ENCODE measurements at places on chromosomes 12 and 14.

DNA sequence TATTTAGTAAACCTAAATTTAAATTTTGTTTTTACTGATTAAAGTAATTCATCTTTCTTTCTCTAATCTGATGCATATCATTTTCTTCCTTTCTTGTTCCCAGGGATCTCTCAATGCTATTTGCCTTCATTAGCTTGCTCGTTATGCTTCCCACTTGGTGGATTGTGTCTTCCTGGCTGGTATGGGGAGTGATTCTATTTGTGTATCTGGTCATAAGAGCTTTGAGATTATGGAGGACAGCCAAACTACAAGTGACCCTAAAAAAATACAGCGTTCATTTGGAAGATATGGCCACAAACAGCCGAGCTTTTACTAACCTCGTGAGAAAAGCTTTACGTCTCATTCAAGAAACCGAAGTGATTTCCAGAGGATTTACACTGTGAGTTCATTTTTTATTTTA lies 48.6 kb downstream of the VEZT start:
- DNase-seq: no peak

DNA sequence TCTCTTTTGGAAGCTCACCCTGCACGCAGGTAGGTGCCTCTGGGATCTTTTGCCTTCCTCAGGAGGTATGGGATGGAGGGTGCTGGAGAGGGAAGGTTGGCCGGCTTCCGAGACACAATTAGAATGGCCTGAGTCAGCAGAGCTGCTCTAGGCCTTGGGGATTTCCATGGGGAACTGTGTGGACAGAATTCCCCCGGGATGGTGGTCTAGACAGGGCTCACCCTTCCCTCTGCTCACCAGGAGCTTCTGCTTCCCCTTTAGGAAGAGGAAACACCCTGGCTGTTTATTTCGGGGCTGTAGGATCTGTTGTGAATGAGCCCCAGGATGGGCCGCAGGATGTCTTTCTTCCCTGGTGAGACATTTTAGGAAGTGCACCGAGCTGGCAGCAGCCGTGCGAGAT lies 43.7 kb upstream of the TMED10 start:
- no peak for DNase-seq

- DNase-seq: no peak
Observed at GRCh38 chr12:123266679-123267277, 4.9 kb downstream of the CDK2AP1 start.

- DNase-seq: no peak
Observed at GRCh38 chr12:5870183-5870582, 74.9 kb downstream of the ANO2 start.

DNA sequence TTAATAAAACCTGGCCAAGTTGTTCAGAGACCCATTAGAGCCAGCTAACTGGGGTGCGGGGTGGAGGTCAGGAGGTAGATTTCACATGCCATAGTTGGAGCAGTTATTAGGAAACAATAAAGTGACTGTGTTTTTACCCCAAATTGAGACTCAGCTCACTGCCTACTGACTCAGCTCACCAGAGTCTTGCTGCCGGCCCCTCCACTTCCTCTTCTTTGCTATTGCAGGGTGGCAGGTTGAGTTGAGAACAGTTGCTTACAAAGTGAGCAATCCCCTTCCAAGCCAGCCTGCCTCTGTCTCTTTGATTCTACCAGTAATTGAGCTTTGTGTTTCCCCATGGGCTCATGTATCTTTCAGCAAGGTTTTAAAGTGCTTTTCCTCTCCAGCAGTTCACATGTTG lies 12.9 kb downstream of the ST8SIA1 start:
- DNase-seq: no peak

DNA sequence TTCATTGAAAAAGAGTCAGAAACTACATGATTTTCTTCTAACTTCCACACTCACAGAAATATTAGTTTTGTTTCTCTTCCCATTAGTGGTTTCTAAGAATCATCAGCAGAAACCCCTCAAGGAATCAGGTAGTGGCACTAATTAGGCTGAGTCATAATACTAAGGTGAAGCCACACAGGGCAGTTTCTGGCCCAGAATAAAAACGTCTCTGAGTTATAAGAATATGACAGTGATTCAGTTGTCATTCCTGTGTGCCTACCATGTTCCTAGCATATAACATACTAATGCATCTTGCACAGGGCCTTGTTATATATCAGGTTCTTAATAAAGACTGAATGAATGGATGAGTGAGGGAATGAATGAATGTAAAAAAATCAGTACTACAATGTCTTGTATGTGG lies 206.0 kb upstream of the PLEKHG7 start:
- DNase-seq: peak; percentile 69

GRCh38 chr12:496736-497135 lies 37.0 kb downstream of the B4GALNT3 start:
- DNase-seq: no peak

DNA sequence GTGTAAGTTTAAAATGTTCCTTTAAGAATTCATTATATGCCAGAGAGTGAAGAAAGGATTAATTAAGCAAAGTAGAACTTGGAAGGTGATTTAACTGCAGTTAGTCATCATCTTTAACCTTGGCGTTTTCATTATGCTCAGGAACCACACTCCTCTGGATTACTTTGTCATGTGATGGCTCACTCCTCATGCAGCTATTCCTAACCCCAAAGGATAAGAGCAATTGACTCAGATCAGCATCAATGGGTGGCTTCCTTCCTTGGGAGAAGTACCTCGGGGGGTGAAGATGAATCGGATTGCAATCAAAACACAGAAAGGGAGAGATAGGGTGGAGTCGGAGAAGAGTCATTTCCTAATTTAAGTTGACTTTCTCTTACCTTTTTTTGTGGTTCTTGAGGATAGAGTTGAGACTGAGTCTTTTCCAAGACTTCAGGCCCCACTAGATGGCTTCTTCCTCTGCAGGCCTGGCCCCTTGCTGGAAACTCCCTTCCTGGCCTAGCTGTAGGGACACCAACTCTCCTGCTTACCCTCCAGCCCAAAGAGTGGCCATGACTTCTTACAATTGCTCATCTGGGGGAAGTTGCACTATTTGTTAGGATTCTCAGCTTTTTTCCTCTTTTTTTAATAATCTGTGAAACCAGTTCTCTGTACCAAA lies 238.6 kb upstream of the DDHD1 start:
- DNase-seq: no peak

GRCh38 chr14:68658943-68659931 lies 133.6 kb downstream of the ZFP36L1 start:
- no peak for DNase-seq

DNA sequence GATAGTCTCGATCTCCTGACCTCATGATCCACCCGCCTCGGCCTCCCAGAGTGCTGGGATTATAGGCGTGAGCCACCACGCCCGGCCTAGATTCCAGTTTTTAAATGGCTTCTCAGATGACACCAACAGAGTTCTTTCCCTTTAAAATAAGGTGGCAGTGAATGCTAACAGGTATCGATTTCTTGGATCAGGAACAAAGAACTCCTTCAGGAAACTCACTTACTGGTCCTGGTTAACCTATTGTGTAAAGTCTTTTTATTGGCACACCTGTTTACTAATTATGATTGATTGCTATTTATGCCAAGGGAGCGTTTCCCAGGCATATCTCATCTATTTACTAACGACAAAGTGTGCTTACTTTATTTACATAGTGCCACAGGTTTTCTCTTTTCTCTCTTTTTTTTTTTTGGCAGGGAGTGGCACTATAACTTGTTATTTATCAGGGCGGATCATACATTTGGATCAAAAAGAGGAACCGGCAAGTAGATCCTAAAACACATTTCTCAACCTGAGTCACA lies 89.7 kb downstream of the GLT1D1 start:
- no peak for DNase-seq

GRCh38 chr12:118645219-118645618 lies 268.9 kb downstream of the SUDS3 start:
- DNase-seq: no peak

DNA sequence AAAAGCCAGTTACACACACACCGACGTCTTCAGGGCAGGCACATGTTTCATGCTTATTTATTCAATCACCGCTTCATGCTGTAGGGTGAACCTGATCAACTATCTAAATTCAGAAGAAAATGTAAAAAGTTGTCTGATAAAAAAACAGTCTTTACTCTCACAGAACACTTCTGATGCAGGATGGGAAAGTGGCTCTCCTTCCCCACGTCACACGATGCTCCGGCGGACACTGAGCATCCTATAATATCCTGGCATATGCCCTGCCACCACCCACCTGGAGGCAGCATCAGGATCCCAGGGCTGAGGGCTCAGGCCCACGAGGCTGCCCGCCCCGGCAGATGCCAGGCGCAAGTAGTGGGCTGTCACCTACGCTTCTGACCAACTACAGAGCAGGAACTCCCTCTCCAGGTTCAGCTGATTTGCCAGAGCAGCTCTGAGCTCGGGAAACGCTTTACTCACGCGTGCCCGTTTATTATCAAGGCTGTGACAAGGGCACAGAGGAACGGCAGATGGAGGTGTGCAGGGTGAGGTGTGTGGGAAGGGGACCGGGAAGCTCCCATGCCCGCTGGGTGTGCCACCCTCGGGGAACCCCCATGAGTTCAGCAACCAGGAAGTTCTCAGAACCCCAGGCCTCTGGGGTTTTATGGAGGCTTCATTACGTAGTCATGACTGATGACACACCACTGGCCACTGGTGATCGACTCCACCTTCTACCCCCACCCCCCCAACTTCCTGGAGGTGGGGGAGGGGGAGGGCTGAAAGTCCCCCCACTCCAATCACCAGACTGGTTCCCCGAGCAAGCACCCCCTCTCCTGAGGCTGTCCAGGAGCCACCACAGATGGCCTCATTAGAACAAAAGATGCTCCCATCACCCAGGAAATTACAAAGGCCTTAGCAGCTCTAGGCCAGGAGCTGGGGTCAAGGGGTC lies 32.1 kb downstream of the SLC15A4 start:
- no peak for DNase-seq

- no peak for DNase-seq
Observed at GRCh38 chr14:79749065-79749464, 462.2 kb downstream of the DIO2 start.

DNA sequence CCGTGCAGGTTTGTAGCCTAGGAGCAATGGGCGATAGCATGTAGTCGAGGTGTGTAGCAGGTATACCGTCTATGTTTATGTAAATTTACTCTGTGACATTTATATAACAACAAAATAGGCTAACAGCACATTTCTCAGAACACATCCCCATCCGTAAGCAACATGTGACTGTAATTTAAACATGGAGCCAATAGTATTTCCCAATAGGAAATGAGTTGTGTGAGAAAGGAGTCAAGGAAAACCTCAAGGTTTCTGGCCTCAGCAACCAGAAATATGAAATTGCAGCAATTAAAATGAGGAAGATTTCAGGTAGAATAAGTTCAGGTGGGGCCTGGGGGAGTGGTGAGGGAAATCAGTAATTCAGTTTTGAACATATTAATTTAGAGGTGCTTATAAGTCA lies 136.0 kb downstream of the MSRB3 start:
- DNase-seq: no peak

GRCh38 chr12:65857840-65858239 lies 33.6 kb downstream of the HMGA2 start:
- no peak for DNase-seq

DNA sequence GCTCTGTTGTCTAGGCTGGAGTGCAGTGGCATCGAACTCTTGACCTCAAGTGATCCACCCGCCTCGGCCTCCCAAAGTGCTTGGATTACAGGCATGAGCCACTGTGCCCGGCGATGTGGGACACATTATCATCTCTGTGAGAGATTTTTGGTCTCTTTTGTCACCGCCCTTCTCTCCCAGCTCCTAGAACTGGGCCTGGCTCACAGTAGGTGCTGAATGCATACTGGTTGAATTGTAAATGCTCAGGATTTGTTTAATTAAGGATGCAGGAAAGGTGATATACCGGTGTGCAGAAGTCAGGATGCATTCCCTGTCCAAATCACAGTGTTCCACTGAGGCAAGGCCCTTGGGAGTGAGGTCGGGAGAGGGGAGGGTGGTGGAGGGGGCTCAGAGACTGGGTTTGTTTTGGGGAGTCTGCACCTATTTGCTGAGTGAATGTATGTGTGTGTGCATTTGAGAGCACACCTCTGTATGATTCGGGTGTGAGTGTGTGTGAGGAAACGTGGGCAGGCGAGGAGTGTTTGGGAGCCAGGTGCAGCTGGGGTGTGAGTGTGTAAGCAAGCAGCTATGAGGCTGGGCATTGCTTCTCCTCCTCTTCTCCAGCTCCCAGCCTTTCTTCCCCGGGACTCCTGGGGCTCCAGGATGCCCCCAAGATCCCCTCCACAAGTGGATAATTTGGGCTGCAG lies 1.0 kb upstream of the KRT18 start:
- DNase-seq: no peak

GRCh38 chr12:69719336-69720316 lies 19.0 kb upstream of the RAB3IP start:
- DNase-seq: no peak

DNA sequence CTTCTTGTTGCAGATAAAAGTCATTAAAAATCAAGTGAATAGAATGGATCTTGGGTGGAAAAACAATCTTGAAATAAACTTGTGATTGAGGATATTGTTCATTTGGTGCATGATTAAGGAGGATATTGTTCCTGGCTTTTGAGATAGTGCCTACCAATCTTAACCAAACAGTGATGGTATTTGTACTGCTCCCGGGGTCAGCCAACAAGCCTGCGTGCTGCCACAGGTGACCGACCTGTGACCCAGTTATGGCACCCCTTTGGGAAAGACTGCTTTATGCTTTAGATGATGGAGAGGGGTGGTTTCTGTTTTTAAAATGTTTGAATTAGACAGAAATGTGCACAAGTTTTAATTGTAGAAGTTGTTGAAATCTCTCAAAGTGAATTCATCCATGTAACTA lies 41.6 kb downstream of the SUDS3 start:
- no peak for DNase-seq

DNA sequence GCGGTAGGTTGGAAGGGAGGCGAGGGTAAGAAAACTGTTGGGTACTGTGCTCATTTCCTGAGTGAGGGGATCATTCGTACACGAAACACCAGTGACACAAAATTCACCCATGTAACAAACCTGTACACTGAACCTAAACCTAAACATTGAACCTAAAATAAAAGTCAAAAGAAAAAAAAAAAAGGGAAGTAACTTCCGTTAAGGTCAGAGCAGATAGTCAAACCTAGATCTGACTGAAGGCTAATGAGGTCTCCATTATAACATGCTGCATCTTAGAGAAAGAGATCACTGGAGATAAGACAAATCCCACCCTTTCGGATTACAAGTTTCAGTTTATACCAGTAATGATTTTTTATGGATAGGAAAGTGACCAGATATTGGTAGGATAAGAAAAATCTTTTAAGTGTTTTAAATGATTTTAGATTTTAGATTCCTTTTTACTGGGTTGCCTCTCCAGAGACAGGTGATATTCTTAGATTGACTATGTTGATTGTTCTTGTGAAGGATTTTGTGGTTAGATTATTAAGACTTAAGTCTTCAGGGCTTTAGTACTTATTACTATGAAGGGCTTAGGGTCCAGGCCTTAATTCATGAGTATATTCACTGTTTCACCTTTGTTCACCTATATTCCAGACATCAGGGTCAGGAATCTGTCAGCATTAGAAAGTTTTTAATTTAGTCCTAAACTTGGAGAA lies 11.2 kb upstream of the NCKAP1L start:
- DNase-seq: no peak

- DNase-seq: no peak
Observed at GRCh38 chr14:102013669-102014200, 49.4 kb downstream of the DYNC1H1 start.

DNA sequence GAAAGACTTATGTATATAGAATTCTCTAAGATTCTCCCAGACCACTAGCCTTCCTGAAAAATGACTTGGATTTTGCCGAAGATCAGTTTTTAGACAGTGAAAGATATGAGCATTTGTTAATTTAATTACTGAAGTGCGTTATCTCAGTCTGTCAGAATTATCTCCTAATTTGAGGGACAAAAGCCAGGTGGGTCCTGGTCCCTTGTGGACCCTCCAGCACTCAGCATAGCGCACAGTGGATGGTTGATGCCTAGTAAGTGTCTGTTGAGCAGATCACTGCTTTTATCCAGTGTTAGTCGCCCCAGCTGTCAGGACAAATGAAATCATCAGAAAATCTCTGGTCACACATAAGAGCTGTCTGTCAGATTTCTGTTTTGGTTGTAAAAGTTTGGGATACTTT lies 80.4 kb downstream of the EML1 start:
- no peak for DNase-seq

Data from GM12864 (cell line).